Stimulated activated naive CD8-positive, alpha-beta T cell treated with anti-CD3 and anti-CD28 coated beads, Interleukin-15, amount 100 ng/mL, for 72 hours (primary cell): ENCODE measurements at places on chromosomes 13 and 19.

DNA sequence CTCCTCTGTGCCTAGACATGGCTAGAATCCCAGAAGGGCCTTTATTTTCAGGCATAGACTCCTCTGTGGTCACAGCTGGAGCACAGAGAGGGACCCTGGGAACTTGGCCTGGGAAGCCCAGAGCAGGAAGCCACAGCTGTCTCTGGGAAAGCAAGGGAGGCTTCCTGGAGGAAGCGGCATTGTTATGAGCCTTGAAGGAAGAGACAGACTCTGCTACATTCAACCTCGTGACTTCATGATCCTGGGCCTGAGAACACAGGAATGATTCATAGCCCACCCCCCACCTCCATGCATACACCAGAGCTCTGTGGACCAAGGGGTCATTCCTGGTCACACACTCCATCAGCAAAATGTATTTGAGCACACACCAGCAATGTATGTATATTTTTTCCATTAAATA lies 8.6 kb downstream of the RDH8 start:
- DNase-seq = no peak

GRCh38 chr19:20078581-20079031 lies 806 bp downstream of the ZNF90 start:
- DNase-seq = peak; percentile 34

GRCh38 chr19:18167975-18168645 lies 5.5 kb upstream of the IFI30 start:
- peak; percentile 67 for DNase-seq

DNA sequence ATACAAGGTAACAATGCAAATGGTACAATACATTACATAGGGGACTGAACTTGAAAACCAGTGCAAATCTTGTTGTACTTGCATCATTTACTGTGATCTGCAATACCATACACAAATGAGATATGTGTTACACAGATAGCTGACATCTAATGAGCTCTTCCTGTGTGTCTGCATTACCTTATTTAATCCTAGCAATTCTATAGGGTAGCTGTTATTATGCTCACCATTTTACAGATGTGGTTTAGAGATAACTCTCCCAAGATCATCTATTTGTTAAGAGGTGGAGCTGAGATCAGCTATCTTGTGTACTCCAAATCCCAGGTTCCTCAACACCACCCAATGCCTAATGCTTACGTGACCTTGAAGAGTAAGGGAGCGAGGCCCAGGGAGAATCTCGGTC lies 21.4 kb upstream of the SERP2 start:
- no peak for DNase-seq

GRCh38 chr19:34274284-34274826 lies 20.0 kb downstream of the GARRE1 start:
- DNase-seq = no peak

DNA sequence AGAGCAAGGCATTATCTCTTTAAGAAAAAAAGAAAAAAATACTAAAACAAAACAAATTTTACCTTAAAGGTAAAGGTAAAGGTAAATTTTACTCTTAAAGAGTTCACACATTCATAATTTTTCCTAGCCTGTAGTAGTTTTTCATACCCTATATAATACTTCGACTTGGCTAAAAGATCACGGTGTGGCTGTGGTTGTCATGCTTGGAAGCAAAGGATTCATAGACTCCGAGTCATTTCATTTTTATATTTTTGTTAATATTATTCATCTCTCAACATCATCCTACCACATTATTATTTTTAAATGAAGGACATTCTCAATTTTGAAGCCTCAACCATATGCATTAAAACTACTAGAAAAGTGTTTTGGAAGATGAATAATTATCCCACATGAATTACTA lies 52.7 kb downstream of the PIBF1 start:
- DNase-seq = no peak

DNA sequence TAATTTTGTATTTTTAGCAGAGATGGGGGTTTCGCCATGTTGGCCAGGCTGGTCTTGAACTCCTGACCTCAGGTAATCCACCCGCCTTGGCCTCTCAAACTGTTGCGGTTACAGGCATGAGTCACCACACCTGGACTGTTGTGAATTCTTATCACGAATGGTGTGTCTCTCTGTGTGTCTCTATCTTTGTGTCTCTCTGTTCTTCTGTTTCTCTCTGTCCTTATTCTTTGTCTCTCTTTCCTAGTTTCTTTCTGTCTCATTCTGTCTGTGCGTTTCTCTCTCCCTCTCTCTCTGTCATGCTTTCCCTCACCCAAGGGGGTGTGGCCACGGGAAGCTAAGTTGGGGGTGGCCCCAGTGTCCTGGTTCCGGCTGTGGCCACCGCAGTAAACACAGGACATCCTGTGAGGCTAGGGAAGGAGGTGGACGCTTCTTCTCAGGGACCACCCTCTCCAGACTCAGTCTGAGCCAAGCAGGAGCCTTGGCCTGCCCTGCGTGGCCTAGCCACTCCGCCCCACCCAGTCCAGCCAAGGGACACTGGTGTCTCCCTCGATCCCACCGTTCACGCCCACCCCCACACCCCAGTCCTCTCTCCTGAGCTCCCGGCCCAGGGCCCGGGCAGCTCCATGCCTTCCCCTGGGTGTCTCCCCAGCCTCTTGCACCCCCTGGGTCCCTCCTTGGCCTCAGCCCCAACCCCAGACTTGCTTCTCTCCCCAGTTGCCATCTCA lies 3.9 kb upstream of the PRX start:
- no peak for DNase-seq

GRCh38 chr19:33654840-33655508 lies 33.2 kb downstream of the CHST8 start:
- no peak for DNase-seq

DNA sequence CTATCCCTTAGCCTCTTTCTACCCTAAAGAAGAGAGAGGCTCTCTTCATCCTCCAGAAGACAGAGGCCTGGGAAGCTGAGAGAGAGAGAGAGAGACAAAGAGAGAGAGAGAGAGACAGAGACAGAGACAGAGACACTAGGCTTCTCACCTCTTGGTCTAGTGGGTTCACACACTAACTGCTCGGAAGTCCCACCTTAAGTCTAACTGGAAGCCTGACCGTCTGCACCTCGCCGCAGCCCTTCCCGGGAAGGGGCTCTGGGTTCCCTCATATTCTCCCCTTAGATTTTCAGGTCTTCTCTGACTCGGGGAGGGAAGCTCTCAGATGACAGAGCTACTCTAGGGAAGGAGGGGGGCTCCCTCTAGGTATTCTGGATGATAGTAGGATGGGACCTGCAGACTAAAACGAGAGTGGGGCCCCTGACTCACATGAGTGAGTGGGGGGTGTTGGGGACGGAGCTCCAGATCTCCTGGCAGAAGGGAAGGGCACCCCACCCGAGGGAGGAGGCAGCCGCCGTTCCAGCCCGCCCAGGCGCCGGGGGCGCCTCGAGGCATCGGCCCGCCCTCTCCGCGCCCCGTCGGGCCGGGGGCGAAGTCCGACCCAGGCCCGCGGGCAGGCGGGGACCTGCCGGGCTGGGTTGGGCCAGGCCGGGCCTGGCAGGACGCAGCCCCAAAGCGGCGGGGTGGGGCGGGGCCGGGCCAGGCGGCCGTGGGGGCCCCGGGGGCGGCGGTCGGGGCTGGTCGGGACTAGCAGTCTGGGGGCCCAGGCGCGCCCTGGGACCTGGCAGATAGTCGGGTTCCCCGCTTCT lies 2.0 kb upstream of the JUNB start:
- DNase-seq = no peak
